ENCODE measurements at places on chromosomes 13 and 19. TPM values are rescaled to one million over a fixed set of nuclear protein-coding genes. Genes with fewer than 3 reads are reported as not detected.

TMEM145 gene
- total RNA-seq, result not detected

RFPL4A gene
- total RNA-seq, result not detected

TMIGD2 gene
- not detected for total RNA-seq

ZFR2 gene
- total RNA-seq, result not detected

DMAC2 gene
- total RNA-seq, result 31.2 TPM

CRB3 gene
- not detected for total RNA-seq

USPL1 gene
- 20.3 TPM for total RNA-seq

SUGP2 gene
- total RNA-seq, result 35.3 TPM

NMRK2 gene
- not detected for total RNA-seq

CACNA1A gene
- total RNA-seq, result 42.8 TPM

FSD1 gene
- total RNA-seq, result 7.5 TPM

HSD17B14 gene
- total RNA-seq, result 3.6 TPM

LGALS7 gene
- total RNA-seq, result not detected

GJB6 gene
- total RNA-seq, result not detected

NLRP9 gene
- not detected for total RNA-seq

ANKRD24 gene
- total RNA-seq, result 0.99 TPM

PRTN3 gene
- total RNA-seq, result not detected

ZNF225 gene
- 10.8 TPM for total RNA-seq
